ENCODE measurements at places on chromosomes 11 and 22.

GRCh38 chr22:24845041-24845898 is 39.3 kb downstream of the SGSM1 start:
- no peak for DNase-seq

- DNase-seq = no peak
Observed at GRCh38 chr11:64771861-64772260, 6.5 kb downstream of the SF1 start.

DNA sequence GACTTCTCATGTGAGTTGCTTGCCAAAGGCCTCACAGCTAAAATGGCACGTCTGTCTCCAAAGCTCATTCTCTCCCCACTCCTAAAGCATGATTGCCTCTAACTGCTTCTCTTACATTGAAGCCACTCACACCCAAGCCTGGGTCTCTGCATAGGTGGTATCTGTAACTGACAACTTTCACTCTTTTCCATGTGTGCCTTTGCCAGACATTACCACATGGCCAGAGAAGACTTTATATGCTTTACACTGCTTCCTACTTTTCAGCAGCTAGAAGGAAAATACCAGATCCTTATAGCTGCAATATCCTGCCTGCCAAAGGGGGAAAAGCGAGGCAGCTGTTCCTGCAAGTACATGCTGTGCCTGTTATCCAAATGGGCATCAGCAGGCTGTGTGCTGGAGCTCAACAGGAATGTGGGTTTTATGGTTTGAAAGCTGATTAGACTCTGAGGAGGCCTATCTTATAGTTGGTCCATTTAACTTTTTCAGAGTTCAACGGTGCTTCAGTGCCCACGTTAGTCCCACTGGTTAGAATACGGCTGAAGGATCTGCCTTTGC is 547.1 kb downstream of the RAB38 start:
- DNase-seq = no peak

- DNase-seq = no peak
Observed at GRCh38 chr22:26082866-26083265, 86.4 kb upstream of the SEZ6L start.

GRCh38 chr11:19648321-19648720 is 64.3 kb upstream of the NAV2 start:
- no peak for DNase-seq

GRCh38 chr11:110379261-110379660 is 50.5 kb upstream of the FDX1 start:
- no peak for DNase-seq

DNA sequence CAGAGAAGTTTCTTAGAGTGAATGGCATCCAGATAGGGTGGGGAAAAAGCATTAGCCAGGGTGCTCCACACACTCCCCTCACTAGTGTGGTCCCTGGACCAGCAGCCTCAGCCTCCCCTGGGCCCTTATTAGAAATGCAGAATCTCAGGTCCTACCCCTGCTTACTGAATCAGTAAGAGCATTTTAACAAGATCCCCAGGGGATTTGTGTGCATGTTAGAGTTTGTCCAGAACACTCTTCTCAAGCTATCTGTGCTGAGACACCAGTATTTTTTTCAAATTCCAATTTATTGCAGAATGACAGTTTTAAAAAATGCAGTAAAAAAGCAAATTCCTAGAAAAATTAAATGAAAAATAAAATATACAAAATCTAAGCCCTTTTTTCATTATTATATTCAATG is 123.1 kb downstream of the MIAT start:
- DNase-seq = no peak

- DNase-seq = no peak
Observed at GRCh38 chr22:32665676-32666075, 135.8 kb upstream of the TIMP3 start.

GRCh38 chr11:12215181-12215593 is 104.8 kb downstream of the MICAL2 start:
- DNase-seq = no peak

GRCh38 chr11:27754035-27755017 is 54.1 kb upstream of the BDNF start:
- no peak for DNase-seq

- no peak for DNase-seq
Observed at GRCh38 chr11:59180907-59181306, 9.0 kb downstream of the DTX4 start.

GRCh38 chr11:63564784-63565350 is 1.7 kb upstream of the PLAAT2 start:
- DNase-seq = no peak

DNA sequence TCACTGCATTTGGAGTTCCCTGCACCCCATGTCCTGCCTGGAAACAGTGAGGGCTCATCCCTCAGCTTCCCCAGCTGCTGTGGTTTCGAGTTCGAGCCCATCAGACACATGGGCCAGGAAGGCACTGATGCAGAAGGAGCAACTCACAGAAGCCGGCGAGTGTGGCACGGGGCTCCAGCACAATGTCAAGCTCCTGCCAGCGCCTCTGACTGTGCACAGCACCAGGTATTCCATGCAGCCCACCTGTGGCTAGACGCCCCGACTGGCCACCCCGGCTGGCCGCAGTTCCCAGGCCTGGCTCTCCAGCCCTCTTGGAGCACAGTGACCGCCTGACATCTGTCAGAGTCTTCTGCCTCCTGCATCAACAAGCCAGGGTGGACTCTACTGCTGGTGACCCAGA is 419.4 kb downstream of the SHANK2 start:
- DNase-seq = no peak

DNA sequence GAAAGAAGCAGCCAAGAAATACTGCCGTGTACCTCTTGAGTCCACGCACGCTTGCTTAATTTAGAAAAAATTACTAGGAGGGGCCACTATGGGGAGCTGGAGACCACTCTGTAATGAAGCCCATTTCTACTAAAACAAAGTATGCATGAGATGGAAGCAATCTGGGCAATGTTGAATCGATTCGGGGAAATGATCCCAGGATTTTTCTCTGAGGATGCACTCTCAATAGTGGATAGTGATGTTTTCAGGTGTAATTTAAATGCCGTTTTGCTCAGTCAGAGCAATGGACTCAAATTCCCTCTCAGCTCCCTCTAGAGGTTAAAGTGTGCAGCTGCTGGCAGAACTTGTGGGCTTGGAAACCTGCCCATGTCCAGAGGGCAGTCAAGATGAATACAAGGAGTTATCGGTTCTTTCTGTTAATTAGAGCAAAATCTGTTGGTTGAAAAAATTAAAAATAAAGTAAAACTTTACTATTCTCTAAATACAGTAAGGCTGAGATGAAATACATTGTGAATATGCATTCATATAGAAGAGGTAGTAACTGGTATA is 64.1 kb downstream of the ME3 start:
- DNase-seq = no peak

- DNase-seq = no peak
Observed at GRCh38 chr22:27800250-27801201, 1.0 kb downstream of the MN1 start.

DNA sequence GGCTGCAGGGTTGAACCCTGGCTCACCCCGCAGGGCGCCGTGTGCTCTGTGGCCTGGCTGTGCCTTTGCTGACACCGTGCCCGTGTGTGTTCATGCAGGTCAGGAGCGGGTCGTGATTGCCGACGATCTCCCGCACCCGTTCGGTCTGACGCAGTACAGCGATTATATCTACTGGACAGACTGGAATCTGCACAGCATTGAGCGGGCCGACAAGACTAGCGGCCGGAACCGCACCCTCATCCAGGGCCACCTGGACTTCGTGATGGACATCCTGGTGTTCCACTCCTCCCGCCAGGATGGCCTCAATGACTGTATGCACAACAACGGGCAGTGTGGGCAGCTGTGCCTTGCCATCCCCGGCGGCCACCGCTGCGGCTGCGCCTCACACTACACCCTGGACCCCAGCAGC is 47.0 kb upstream of the PPP6R3 start:
- no peak for DNase-seq

DNA sequence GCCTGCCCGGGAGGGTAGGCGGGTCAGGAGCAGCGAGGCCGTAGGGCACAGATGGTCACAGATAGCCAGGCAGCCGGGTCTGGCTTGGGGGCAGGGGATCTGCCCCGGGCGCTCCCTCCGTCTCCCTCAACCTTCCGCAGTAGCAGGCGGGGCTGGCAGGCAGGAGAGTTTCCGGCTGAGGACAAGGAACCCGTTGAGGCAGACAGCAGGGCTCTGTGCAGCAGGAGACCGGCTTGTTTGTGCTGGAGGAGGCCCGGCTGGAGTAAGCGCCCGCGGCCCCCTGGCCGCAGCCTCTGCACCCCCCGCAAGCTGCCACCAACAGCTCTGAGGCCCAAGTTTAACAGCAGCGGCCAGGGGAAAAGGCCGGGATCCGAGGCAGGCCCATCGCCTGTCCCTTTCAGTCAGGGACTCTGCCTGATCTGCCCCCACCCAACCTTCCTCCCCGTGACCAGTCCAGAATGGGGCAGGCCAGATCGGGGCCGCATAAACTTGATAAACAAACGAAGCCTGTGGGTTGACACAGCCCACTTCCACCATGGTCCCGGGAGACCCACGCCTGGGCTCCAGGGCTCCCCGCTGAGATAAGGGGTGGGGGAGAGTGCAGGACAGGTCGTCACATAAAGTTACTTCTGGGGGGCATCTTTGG is 13.6 kb downstream of the SCARF2 start:
- no peak for DNase-seq

- DNase-seq = no peak
Observed at GRCh38 chr11:41379084-41379483, 80.4 kb downstream of the LRRC4C start.

DNA sequence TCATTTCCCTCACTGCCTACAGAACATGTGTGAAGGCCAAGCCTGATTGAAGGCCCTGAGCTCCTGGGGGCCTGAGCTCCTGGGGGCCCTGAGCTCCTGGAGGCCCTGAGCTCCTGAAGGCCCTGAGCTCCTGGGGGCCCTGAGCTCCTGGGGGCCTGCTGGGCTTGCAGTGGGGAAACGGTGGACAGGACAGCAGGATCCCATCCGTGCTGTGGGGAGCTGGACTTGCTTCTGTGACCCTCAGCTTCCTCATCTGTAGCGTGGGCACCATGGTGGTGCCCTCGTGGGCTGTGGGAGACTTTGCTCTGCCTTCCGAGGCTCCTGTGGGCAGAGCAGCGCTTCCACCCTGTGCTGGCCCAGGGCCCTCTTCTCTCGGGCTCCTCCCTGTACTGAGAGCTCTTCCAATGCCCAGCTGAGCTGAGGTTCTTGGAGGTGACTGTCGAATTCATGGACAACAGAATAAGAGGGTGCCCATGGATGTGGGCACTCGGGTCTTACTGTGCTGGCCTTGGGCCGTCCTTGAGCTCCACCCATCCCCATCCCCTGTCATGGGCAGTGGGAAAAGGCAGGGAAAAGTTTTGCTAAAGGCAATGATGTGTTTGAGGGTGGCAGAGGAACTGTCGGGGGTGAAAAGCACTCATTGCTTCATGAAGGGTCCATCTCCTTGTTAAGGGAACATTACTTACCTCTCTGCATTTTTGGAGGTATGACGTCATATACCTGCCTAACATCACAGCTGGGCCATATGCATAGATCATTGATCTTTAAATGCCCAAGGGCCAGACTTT is 786.7 kb downstream of the TBC1D22A start:
- no peak for DNase-seq

DNA sequence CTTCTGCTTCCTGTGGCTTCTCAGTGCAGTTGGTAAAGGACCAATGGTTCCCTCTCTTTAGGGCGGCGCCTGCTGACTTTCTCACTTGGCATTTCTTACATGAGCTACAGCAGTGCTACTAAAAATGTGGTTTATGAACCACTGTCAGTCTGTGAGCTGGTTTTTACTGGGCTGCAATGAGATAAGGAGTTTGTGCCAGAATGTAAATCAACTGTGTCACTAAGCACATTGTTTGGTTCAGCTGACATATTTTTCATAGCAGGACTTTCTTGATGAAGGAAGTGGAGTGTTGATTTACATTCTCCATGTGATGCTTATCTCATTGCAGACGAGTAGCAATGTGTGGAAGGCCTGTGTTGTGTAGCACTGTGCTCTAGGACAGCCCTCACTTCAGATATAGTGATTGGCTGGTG is 463.3 kb downstream of the SOX6 start:
- DNase-seq = no peak

DNA sequence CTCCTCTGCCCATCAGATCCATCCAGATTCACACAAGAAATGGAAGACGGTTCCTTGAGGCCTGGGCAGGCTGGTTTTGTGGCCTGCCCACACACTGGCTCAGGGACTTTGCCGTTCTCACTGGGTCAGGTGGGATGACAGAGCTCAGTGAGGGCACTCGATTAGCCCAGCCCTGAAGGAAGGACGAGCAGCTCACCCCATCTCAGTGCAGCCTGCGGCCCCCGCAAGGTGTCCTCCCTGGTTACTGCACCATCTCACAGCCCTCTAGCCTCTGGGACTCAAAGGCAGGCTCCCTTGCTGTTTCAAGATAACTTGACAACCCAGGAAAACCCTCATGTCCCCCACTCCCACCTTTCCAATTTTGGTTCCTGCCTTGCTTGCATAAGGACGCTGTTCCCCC is 4.2 kb downstream of the SLC16A8 start:
- DNase-seq = no peak

GRCh38 chr11:22459048-22459447 is 120.9 kb downstream of the SLC17A6 start:
- no peak for DNase-seq

DNA sequence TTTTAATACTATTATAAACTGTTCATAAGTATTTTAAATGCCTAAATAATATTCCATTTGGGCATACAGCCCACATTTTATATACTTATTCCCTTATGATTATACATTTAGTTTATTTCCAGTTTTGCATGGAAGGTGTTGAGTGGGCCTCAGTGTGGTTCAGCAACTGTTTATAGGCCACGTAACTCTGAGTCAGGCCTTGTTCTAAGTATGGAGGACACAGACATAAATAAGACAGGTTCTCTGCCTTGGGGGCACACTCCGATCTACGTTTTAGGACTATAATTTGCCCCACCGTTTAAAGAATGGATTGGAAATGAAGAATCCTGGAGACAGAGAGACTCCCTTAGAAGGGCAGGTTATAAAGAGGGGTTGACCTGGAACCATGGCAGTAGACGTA is 212.2 kb upstream of the TBCEL start:
- DNase-seq = no peak

- peak; percentile 71 for DNase-seq
Observed at GRCh38 chr11:61187505-61188130, 15.7 kb upstream of the PGA3 start.

DNA sequence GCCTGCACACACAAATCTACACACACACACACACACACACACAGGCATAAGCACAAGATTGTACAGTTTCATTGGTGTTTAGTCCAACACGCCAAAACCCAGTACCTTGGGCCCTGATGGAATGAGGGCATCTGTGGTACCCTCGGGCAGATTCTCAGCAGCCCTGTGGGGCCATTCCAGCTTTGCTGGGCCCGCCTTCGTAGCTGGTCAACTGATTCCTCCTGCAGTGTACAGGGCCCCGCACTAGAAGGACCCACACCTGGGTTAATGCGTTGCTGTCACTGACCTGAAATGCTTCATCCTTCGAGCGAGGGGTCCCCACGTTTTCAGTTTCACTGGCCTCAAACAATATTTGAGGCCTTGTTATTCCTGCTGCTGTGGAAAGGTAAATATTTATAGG is 731.2 kb downstream of the BRD1 start:
- DNase-seq = no peak

GRCh38 chr22:29003975-29004646 is 57.5 kb downstream of the C22orf31 start:
- no peak for DNase-seq

DNA sequence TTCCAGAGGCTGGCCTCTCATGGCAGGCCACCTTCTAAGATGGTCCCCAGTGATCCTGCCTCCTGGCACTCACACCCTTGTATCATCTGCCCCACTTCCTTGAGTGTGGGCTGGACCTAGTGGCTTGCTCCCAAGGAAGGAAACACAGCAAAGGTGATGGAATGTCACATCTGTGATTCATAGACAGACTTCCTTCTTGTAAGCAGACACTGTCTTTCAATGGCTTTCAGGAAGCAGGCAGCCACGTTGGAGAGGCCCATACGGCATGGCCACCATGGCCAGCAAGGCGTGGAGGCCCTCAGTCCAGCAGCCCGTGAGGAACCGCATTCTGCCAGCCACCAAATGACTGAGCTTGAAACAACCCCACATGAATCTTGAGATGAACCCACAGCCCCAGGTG is 11.3 kb downstream of the LMO1 start:
- no peak for DNase-seq

Measured in stimulated activated CD8-positive, alpha-beta memory T cell treated with anti-CD3 and anti-CD28 coated beads, Interleukin-7, amount 100 ng/mL, for 1 hour (primary cell).